ENCODE measurements at places on chromosomes 16 and 17.

GRCh38 chr17:40550608-40551007 lies 14.7 kb downstream of the CCR7 start:
- DNase-seq, result no peak

- no peak for DNase-seq
Observed at GRCh38 chr17:9971991-9972390, 66.9 kb upstream of the RCVRN start.

- DNase-seq, result peak; percentile 48
Observed at GRCh38 chr17:81713556-81714411, 1.7 kb downstream of the SLC25A10 start.

DNA sequence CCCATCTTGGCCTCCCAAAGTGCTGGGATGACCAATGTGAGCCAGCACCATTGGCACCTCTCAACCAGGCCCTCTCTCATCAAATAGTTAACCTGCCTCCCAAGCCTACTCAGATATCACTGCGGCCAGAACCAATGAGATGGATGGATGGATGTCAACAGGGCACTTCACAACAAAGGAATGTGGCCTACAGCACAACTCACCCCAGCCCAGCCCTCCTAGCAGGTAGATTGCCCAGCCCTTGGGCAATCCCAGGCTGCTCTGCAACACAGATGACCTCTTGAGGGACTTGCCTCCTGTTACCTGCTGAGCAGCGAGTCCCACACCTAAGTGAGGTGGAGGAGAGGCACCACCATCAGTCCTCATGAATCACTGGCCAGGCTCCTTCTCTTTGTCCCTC lies 22.6 kb upstream of the KIFC3 start:
- no peak for DNase-seq

DNA sequence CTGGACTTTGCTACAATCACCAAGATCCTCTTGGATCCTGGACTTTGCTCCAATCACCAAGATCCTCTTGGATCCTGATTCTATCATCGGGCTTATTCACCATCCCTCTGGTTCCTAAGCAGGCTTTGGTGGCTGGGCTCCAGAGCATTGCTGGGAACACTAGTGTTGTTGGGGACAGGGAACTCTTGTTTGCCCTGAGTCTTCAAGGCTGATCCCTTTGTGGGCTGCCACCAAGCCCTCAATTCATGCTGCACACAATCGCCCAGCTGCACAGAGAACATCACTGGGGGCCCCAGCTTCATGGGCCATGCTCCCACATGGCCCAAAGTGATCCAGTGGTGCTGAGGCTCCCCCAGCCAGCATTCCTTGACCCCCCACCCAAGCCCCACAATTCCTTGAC lies 88.3 kb downstream of the TMEM132E start:
- no peak for DNase-seq

GRCh38 chr16:34803683-34804416 lies 1344.4 kb downstream of the TP53TG3F start:
- DNase-seq, result no peak

DNA sequence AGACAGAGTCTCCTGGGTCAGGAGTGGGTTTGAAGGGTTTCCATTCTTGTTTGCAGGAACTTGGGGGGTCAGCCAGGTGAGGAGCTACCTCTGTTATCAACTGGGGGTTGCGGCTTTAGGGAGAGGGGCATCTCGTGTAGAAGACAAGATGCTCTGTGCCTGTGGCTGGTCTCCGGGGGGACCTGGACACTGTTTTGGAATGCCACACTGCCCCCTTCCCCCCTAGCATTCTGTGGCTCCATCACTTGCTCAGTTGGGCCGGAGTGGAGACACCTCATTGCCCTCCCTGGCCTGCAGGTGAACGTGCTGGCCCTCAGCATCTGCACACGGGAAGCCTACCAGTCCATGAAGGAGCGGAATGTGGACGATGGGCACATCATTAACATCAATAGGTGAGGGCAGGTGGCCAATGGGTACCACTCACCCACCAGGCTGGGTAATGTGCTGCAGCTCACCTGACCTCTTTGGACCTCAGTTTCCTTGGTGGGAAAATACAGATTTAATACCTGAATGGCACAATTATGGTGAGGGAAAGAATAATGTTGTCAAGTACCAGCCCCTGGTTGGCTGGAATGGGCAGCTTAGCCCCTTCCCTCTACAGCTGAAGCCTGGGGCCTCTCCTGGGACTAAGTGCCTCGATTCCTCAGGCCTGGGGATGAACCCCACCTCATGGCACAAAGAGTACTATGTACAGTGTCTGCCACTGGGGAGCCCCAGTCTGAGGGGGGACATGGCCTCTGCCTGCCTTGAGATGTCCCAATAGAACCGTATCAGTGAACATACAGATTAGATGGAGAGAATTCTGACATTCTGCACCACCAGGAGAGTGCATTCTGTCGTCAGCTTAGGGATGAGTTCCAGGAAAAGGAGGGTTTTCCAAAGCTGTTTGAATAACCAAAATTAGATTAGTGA lies 3.3 kb upstream of the MRM1 start:
- no peak for DNase-seq

GRCh38 chr16:88045820-88046303 lies 94.6 kb downstream of the BANP start:
- no peak for DNase-seq

DNA sequence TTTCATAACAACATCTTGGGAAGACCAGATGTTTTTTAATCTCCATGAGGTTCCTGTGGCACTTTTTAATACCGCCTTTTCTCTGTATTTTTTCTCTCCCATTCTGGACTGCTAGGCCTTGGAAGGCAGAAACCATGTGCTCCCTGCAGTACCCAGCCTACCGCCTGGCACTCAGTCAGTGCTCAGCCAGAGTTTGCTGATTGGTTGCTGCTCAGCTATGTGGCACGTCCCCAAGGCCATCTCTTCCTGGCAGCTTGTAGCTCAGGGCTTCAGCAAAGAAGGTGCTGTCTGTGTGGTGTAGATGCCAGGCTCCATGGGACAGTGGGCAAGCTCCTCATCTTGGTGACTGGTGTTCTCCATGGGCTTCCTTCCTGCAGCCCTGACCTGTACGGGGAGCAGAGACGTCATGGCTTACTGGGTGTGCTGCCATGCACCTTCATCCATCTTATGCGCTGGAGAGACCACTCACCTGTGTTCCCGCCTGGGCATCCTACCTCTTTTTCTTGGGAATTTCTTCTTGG lies 86.7 kb downstream of the CLEC16A start:
- DNase-seq, result no peak

GRCh38 chr16:57600048-57600835 lies 28.2 kb upstream of the ADGRG1 start:
- DNase-seq, result peak; percentile 75

DNA sequence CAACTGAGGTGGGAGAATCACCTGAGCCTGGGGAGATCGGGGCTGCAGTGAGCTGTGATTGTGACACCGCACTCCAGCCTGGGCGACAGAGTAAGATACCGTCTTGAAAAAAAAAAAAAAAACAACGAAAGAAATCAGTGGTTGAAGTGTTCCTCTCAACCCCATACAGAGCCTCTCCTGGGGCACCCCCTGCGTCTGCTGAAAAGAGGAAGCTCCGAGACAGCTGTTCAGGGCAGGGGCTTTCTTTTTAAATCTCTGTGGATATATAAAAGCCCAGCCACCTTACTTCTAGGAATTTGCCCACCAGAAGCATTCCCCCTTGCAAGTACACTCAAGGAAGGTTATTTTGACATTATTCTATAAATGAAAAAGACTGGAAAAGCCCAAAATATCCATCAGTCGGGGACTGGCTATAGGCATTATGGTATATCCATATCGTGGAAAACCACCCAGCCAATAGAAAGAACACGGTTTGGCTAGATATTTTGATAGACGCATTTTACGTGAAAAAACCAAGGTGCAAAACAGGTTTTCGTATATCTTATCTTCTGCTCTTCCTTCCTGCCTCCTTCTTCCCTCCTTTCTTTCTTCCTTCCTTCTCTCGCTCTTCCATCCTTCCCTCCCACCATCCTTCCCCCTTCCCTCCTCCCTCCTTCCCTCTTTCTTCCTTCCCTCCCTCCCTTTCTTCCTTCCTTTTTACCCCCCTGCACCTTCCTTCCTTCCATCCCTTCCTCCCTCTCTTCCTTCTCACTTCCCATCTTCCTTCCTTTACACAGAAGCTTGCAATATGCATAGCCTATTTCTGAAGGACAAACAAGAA lies 9.2 kb upstream of the CCL22 start:
- no peak for DNase-seq

DNA sequence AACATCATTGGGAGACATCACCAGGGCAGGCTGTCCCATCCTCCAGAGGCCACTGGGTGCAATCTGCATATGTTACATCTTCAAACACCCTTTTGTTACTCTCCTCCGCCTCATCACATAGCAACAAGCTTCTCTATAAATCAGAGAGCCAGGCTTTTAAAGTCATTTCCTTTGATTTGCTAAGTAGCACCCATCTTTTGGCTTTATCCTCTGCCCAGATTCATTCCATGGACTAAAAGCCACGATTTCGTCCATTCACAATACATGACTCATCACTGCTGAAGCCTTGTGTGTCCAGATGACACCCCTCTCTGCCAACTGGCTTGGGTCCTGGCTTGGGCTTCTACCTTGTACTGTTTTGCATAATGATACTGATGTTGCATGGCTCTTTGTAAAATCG lies 2.0 kb upstream of the KRT38 start:
- DNase-seq, result no peak

DNA sequence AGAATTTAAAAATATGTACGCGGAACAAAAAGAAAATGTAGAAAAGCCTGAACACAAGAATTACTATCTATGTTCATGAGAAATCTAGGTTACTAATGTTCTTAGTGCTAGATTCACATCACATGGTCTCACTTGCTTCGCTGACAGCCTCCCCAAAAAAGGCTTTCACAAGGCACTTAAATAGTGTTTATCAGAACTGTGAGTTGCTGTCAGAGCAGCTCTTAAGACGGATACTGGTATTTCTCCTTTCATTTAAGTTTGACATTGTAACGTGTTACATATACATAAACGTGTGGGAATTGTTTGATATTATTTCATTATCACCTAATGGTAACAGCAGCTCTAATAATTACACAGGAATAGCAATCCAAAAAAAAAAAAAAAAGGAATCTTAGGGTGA lies 150.9 kb downstream of the CDH8 start:
- no peak for DNase-seq

DNA sequence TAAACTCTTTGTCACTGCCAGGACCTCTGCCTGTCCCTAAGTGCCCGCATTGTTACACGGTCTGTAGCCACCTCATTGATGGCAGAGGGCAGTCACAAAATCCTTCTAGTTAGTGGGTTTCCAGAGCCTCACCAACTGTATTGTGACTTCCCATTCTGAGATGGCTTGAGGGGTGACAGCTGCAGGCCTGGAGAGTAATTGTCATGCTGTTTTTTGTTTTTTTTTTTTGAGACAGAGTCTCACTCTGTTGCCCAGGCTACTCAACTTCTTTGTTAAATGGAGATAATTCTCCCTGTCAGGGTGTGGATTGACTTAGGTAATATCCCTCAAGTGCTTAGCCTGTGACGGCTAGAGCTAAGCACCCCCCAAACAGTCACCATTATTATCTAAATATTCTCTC lies 77.9 kb downstream of the SDR42E1 start:
- DNase-seq, result no peak

DNA sequence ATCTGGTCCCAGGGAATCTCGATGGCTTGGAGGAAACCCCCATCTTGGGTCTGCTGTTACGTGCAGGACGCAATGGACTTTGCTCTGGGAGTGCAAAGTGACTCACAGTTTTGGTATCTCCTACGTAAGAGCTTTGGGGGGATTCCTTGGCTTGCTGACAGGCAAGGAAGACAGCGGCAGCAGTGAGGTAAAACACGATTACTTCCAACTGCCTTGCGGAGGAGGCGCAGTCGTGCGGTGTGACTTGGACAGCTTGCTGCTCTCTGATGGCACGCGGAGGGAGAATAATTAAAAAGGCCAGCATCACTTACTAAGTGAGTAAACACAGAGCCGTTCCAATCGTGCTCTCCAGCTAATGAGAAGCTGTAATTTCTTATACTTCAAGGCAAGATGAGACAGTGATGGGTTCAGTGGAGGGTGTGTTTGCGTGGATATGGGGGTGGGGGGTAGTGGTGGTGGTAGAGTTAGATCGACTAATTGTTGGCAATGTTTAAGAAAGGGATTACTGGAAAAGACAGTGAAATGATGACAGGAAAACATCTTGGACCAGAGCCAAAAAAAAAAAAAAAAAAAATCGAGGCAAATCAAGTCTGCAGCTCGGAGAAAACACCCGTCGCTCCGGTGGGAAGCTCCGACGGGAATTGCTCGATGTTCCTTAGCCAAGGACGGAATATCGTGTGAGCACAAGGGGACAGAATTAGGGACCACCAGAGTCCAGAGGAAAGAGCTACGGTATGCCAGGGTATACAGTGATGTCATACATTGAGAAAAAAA lies 184.8 kb upstream of the ZFHX3 start:
- no peak for DNase-seq

DNA sequence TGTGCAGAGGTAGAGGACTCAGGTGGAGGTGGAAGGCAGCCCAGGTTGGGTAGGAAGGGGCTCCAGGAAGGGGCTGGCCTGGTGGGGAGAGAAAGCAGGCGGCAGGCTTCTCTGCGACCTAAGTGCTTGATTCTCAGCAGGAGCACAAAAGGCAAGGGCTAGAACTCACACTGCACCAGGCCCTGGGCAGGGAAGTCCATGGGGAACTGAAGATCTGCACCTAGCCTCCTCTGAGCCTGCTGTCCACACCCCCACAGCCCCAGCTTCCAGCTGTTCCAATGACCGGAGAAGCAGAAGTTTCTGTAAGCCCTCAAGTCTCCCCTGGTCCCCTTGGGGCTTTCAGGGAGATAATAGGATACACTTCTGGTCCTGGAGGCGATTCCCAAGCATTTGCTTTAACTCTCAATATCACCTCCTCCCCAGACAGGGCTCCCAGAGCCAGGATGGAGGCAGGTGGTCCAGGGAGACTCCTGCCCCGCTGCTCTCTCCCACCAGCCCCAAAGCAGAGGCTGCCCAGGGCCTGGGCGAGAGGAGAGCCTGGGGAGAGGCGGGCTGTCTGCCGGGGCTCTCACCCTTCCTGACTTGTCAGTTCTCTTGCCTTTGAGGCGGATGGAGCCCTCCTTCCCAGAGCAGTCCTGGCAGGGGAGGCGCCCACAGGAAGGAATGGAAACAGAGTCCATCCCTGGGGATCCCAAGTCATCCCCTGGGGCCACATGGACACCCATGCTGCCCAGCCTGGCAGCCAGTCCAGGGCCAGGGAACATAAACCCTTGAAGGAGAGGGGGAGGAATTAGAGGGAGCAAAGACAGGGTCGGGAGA lies 126.0 kb downstream of the RBFOX3 start:
- no peak for DNase-seq

DNA sequence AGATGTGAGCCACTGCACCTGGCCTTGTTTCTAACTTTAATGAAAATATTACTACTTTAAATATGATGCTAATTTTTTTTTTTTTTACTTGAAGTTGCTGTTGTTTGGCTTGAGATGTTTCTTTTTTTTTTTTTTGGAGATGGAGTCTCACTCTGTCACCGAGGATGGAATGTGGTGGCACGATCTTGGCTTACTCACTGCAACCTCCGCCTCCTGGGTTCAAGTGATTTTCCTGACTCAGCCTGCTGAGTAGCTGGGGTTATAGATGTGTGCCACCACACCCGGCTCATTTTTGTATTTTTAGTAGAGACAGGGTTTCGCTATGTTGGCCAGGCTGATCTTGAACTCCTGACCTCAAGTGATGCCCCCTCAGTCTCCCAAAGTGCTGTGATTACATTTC lies 23.6 kb downstream of the IGSF6 start:
- no peak for DNase-seq
